Neural cell (in vitro differentiated cells): ENCODE measurements at places on chromosomes 4 and X. TPM values are rescaled to one million over a fixed set of nuclear protein-coding genes. Genes with fewer than 3 reads are reported as not detected.

Gene WDR17
- polyA plus RNA-seq = 52.9 and 59.1 TPM in 2 replicates

Gene HTN3
- not detected in 2 replicates for polyA plus RNA-seq

Gene KCND1
- polyA plus RNA-seq = 3.7 and 4.8 TPM in 2 replicates

Gene F9
- not detected in 2 replicates for polyA plus RNA-seq

Gene KIAA1210
- polyA plus RNA-seq = 0.04 TPM in 1 of 2 replicates, not detected in the other

Gene ADH1A
- polyA plus RNA-seq = not detected in 2 replicates

Gene GUF1
- polyA plus RNA-seq = 15.5 TPM in 2 replicates
